Stimulated activated CD4-positive, alpha-beta T cell treated with anti-CD3 and anti-CD28 coated beads, TNF-alpha, amount 100 ng/mL, for 1 hour (primary cell): ENCODE measurements at places on chromosomes 3 and 15.
A peak's percentile ranks its signal among the peaks of the same experiment; 100 is the strongest.

DNA sequence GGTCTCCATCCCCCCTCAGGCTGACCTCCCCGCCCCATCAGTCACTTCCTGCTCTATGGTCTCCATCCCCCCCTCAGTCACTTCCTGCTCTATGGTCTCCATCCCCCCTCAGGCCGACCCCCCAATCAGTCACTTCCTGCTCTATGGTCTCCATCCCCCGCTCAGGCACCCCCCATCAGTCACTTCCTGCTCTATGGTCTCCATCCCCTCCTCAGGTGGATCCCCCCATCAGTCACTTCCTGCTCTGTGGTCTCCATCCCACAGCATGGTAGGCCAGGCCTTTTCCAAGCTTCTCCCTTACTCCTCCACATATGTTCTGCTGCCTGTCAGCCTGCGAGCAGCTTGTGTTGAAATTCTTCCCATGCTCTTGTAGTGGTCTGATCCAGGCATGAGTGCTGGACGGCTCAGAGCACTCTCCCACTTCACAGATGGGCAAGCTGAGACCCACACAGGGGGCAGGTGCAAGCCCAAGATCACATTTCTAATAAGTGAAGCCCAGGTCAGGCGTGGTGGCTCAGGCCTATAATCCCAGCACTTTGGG lies 36.8 kb downstream of the BDH1 start:
- DNase-seq, result no peak

GRCh38 chr3:16174389-16174788 lies at the start of gene GALNT15:
GALNT15 (plus strand) TSS chr3:16174680; CDS start chr3:16175152, 472 bp downstream.
- no peak for DNase-seq

DNA sequence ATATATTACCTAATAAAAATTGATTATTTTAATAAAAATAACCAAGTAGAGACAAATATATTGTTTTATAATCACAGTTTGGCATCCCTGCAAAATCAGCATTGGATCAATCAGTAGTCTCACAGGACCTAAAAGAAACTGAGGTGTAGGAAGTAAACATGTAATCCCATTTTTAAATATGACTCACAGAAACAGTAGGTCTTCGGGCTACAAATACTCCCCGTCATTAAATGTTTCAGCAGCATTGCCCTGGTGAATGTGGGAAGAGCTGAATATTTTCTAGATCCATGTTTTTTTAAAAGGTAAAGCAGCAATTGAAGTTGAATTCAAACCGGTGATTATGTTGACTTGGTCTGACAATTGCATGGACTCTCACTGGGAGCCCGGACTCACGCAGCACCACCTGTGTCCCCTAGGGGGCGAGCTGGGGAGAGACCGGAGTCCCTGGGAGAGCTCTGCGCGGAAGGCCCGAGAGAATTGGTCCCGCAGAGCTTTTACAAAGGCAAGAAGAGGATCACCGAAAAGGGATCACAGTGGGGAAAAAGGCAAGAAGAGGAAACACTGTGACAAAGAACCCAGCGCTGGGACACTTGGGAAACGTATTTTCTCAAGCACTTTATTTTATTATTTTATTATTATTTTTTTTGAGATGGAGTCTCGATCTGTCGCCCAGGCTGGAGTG lies 17.2 kb upstream of the USP3 start:
- peak; percentile 83 for DNase-seq

DNA sequence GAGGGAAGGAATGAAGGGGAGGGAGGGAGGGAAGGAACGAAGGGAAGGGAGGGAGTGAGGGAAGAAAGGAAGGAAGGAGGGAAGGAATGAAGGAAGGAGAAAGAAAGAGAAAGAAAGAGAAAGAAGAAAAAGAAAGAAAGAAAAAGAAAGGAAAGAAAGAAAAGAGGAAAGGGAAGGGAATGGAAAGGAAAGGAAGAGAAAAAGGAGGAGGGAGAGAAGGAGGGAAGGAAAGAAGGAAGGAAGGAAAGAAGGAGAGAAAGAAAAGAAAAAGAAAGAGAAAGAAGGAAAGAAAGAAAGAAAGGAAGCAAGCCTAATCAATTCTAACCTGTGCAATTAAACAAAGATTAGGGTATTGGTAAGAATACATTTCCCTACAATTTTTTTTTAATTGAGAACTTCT lies 238.6 kb downstream of the PYDC2 start:
- DNase-seq, result no peak

DNA sequence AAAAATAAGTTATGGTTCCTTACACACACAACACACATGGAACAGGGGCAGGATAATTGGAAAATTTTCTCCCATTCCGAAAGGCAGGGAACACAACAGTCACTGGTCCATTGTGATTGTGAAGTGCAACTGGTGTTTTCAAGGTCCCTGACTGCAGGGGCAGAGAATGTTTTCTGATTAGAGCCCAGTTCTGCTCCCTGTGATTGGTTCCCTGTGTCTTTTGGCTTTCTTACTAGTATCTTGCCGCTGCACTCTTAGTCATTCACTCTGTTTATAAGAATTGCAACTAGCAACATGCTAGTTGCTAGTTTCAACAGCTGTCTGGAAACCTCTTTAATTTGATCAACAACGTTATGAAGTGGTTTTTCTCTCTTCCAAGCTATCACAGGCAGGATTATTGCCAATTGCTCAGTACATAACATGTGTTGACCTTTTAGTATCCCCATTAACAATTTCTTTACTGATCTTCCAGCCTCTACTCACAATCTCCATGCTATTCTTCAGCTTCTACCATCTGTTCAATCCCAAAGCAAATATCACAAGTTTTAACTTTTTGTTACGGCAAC lies 177.5 kb downstream of the EPHA6 start:
- no peak for DNase-seq

DNA sequence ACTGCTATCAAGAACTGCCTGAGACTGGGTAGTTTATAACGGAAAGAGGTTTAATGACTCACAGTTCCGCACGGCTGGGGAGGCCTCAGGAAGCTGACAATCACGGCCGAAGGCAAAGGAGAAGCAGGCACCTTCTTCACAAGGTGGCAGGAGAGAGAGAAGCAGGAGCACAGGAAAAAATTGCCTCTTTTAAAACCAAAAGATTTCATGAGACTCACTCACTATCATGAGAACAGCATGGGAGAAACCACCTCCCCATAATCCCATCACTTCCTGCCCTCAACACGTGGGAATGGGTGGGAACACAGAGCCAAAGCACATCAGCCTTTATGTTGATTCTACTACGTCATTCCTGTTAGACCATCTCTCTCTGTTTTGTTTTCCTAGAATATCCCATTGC lies 650.9 kb upstream of the SEMA6D start:
- DNase-seq, result no peak

DNA sequence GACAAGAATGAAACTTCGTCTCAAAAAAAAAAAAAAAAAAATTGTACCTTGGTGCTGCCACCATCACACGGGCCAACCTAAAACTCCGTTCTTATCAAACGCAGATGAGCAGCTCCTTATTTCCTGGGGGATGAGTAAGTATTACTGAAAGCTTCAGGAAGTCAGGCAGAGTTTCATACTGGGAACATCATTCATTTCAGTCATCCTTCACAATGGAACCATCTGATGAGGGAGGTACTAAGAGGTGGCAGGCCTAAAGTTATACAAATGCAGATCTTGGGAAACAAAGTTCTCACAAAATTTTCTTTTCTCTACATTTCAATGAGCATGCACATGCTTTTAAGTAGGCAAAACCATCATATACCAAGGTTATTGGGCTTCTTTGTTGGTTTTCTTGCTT lies 636.0 kb upstream of the LMCD1 start:
- no peak for DNase-seq

DNA sequence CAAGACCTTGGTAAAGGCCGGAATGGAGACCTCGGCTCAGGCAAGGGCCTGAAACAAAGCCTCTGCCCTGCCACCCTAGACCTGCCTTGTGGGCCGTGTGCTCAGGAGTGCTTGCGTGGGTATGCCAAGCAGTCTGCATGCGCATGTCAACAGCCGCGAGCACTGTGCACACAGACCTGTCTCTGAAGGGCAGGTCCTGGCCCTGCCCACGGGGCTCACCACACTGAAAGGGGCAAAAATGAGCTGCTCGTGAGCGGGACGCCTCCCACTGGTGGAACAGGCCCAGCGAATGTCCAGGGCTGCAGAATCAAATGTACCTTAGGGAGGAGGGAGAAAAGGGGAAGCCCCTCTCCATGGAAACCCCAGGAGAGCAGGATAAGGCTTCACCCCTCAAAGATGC lies 44.3 kb upstream of the FGD5 start:
- DNase-seq, result no peak

- DNase-seq, result no peak
Observed at GRCh38 chr3:16828815-16829214, 55.9 kb upstream of the PLCL2 start.

DNA sequence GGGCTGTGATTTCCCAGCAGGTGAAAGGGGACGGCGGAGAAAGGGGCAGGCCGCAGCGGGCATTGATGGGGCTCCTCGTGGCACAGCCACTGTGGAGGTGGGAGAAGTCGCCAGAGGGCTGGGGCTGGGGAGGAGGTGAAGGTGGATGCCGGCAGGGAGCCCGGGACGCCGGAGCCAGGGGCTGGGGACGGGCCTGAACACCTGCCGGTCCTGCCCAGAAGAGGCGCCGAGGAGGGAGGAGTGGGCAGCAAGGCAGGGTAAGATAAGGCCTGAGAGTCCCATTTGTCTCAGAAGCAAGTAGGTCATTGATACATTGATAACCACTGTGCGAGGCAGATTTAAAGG lies 571 bp upstream of the RARRES1 start:
- no peak for DNase-seq

- DNase-seq, result no peak
Observed at GRCh38 chr3:50491023-50491422, 12.4 kb downstream of the CACNA2D2 start.

- DNase-seq, result no peak
Observed at GRCh38 chr3:197701841-197702240, 34.9 kb downstream of the RUBCN start.

DNA sequence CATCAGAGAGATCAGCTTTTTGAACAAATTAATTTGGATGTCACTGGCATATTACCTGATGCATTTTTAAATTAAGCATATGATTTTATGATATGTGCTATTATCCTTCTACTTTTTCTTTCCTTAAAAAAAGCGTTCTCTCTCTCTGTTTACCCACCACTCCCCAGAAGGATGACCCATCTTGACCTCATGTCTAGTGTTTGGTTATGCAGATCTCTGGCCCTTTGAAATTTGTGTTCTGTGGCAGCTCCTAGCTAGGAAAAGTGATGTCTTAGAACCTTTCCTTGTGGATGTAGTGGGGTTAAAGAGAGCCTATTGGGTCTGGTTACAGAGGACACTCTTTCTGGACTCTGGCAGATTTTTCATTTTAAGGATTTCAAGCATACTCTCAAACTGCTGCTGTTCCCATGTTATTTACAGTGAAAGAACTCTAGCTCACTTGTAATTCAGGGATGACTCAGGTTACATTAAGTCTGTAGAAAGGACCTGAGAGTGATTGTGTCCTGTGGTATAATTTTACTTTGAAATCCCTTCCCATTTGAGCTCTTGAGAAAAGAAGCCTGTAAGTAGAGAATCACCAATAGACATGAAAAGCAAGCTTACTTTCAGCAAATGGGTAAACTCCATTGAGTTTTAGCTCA lies 23.8 kb downstream of the ARHGEF26 start:
- no peak for DNase-seq

DNA sequence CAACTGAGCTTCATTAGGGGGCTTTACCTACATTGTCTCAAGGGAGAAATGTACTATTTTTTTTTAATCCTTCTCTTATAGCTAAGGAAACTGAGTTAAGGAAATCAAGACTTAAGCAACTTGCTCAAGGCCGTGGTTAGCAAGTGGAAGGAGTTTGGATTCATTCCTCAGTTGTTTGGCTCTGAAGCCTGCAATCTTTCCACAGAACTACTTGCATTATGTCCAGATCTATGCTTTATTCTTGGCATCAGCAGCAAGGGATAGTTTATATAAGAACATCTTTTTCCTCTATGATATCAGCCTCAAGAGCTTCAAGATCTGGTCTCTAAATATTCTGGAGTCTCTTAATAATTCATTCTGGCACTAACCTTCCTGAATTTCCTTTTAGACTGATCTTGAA lies 182.4 kb downstream of the SV2B start:
- DNase-seq, result no peak

- DNase-seq, result no peak
Observed at GRCh38 chr3:192566706-192567290, 160.5 kb downstream of the FGF12 start.

DNA sequence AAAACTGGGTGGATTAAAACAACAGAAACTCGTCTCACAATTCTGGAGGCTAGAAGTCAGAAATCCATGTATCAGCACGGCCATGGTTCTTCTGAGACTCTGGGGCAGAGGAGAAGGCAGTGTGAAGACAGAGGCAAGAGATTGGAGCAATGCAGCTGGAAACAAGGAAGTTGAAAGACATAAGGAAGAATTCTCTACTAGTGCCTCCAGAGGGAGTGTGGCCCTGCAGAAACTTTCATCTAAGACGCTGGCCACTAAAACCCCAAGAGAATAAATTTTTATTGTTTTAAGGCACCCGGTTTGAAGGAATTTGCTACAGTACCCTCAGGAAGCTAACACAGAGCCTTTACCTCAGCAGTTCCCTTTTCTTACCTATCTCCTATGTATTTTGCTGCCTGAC lies 1012.2 kb upstream of the CADM2 start:
- no peak for DNase-seq

DNA sequence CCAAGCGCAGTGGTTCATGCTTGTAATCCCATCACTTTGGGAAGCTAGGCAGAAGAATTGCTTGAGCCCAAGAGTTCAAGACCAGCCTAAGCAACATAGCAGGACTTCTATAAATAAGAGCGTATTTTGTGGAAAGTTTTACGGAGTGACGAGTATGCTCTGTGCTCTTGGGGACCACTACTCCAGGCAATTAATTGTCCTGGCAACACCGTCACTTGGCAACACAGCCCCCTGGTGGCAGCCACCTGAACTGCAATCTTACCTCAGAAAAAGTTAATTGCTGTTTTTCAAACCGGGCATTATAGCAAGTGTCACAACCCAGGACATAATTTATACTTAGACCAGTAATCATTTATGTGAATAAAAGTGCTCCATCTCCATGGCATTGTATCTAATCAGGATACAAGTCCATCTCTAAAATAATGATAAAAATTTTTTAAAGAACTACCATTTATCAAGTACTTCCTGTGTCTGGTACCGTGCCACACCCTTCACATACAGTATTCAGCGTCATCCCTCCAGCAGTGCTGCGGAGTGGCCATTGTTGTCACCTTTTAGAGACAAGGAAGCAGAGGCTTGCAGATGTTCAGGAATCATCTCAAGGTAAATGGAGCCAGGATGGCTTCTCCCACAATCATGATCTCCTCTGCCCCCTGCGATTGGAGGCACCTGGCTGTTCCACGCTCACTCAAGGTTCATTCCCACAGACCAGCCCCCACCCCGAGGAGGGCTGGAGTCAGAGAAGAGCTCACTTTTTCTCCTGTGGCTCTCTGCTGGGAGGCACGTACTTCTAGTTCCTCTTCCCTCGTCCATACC lies 34.5 kb downstream of the PLA2G4D start:
- peak; percentile 23 for DNase-seq

GRCh38 chr3:60330107-60330506 lies 921.1 kb downstream of the FHIT start:
- DNase-seq, result no peak

GRCh38 chr3:105360003-105360402 lies 6.7 kb upstream of the ALCAM start:
- DNase-seq, result no peak

- DNase-seq, result no peak
Observed at GRCh38 chr3:56314842-56315241, 153.4 kb downstream of the ERC2 start.
